AG09319 (cell line): ENCODE measurements at places on chromosomes 11 and 22.

DNA sequence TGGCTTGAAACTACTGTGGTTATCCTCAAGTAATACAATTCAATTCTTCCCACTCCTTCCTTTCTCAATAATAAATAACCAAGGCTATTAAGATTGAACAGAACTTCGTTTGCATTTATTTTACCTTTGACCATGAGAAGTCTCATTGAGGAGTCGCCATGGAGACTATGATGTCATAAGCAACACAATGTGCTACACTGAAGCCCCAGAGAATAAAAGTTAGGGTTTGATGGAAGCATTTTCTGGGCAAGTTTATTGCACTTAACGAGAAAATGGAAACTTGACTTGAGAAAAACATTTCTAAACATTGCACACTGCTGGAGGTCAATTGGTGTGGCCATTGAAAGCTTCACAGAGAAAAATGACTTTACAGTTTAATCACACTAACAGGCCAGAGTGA is 121.5 kb downstream of the FAM76B start:
- DNase-seq = no peak

DNA sequence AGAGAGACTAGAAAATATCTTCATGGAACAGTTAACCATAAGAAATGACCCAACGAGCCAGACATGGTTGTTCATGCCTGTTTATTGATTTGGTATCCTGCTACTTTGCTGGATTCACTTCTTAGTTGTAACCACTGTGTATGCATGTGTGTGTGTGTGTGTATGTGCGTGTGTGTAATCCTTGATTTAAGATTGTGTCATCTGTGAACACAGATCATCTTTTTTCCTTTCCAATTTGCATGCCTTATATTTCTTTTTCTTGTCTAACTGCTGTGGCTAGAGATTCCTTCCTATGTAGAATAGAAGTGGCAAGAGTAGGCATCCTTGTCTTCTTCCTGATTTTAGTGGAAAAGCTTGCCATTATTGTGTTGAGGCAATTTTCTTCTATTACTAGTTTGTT is 16.4 kb upstream of the CLTCL1 start:
- no peak for DNase-seq

DNA sequence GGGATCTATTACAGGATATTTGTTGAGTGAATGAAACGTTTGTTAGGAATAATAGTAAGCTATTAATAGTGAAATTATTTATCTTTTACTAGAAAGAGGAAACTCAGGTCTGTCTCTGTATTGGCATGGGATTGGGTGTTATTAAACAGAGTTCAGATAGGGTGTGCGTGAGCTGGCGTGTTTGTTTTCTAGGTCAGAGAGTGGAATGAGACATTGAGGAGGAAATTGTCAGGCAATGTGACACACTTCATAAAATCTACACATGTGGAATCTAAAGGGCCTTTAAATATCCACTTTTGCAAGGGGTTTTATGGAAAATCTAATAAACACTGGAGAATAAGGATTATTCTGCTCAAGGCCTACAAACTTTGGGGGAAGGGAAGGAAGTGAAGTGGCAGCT is 552.9 kb downstream of the NTM start:
- no peak for DNase-seq

DNA sequence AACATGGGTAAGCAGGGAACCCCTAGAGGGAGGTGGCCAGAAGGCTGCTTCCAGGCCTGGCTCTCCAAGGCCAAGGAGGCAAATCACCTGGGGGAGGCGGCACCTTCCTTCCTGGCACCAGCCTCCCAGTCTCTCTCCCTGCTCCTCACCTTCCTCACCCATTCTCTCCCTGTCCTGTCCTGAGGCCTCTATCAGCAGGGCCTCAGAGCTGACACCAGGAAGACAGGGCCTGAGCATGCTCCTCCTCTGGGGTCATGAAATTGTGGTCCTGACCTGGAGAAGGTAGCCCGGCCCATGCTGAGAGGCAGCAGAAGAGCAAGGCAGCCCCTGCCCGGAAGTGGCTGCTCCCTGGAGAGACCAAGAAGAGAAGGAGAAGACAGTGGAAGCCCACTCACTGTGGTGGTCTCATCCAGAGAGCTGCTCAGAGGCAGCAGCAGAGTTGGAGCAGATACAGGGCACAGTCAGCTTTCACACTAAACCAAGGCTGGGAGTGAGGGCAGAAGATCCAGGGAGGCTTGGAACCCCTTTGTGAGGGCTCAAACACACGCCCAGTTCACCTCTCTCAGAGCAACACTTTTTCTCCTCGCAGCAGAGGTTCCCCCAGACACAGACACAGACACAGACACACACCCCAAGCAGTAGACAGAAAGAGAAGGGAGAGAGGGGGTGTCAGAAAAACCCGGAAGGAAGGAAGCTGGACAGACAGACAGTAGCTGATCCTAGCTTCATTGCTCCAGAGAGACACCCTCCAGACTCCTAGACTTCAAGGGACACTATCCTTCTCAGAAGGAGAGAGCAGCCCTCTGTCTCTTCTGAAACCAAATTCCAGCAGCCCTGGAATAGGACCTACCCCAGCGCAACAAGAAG is 1.8 kb downstream of the BCL9L start:
- no peak for DNase-seq

GRCh38 chr22:41397143-41397811 is 15.5 kb downstream of the TEF start:
- no peak for DNase-seq

- no peak for DNase-seq
These were observed 5.0 kb upstream of the OR52H1 start for GRCh38 chr11:5553343-5553742.

- no peak for DNase-seq
These were observed 5.5 kb downstream of the CST6 start for GRCh38 chr11:66017321-66017720.

DNA sequence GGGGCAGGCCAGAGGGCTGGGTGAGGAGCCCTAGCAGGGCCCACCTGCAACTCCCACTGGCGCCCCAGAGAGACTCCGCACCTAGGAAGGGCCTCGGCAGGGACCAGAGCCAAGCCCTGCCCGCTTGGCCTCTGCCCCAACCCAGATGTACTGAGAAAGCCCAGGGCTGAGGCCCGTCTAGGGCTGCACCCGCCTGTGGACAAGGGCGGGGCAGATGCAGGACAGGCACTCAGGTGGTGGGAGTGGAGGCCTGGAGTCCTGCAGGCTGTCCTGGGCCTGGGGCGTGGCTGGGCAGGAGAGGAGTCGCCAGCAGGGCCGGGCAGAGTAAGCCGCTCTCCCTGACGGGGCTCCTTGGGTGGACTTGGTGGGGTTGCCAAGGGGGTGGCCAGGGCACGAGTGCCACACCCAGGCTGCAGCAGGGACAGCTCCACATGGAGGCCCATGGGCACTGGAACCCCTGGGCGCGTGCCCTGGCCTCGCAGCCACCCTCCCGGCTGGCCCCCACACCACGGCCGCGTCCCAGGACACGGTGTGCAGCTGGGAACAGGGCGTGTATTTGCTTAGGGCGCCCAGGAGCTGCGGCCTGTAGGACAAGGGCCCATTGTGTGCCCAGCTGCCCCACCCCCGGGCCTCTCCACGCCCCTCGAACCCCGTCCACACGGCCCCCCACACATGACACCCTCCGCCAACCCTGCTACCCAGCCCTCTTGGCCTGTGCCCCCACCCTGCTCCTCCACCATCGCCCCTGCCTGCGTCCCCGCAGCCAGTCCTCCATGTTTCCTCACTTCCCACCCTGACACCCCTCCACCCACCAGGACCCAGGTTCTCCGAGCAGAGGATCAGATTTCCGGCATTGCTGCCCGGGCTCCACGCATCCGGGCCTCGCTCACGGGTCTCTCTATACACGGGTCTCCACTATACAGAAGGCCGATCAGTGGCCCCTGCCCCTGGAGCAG is 11.3 kb upstream of the PIM3 start:
- DNase-seq = no peak

DNA sequence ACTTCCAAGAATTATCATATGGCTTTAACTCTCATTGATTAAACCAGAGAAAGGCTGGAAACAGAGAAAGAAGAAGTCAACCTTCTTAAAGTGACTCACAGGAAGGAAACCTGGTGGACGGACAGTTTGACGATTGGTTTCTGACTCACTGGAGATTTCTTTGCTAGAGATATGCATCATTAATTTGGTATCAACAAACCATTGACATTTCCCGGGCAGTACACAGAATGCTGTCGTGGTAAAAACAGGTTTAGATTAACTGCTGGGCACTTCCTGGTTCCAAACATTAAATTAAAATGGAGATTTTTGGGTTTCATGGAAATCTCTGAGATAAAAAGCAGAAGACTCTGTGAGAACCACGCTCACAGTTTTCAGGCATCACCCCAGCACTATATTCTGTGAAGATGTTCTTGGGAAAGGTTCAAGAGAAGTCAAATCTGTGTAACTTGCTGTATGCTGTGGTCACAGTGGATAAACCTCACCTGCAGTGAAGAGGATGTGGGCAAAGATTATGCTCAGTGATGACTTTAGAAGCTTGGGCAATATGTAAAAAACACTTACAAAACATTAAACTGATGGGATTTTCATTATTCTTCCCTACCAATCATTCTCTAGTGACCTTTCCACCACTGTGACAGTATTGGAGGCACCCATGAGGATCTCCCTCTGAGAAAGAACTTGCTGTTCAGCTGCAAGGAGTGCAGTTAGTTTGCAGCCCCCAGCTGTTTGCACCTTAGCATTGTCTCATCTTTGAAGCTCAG is 61.1 kb upstream of the CD44 start:
- no peak for DNase-seq

DNA sequence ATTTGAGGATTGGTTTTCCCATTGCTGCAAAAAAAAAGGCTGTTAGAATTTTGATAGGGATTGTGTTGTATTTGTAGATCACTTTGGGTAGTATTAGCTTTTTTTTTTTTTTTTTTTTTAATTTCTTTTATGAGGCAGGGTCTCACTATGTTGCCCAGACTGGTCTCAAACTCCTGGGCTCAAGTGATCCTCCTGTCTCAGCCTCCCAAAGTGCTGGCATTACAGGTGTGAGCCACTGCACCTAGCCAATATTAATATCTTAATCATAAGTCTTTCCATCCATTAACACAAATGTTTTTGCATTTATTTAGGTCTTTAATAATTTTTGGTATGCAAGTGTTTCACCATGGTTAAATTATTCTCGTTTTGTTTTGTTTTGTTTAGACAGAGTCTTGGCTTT is 23.0 kb upstream of the AIFM3 start:
- no peak for DNase-seq
